ENCODE measurements at places on chromosomes 2 and 18.

- no peak for DNase-seq
Measured at GRCh38 chr2:73987109-73987947, 2.6 kb downstream of the TET3 start.

DNA sequence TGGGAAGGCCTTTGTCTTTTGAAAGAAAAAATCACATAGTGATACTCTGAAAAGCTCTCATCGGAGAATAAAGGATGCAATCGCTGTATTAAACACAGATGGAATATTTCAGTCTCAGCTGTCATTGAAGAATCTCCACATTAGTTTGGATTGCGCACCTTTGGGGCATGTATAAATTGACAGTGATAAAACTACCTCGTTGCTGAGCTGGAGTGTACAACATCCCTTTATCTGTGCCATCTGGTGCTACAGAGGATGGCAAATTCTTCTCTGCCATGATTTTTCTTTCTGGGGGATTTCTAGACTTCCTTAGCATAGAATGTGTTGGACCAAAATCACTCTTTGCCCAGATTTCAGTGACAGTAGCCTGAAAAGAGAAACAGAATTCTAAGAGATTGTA lies 185.3 kb downstream of the PARD3B start:
- no peak for DNase-seq

DNA sequence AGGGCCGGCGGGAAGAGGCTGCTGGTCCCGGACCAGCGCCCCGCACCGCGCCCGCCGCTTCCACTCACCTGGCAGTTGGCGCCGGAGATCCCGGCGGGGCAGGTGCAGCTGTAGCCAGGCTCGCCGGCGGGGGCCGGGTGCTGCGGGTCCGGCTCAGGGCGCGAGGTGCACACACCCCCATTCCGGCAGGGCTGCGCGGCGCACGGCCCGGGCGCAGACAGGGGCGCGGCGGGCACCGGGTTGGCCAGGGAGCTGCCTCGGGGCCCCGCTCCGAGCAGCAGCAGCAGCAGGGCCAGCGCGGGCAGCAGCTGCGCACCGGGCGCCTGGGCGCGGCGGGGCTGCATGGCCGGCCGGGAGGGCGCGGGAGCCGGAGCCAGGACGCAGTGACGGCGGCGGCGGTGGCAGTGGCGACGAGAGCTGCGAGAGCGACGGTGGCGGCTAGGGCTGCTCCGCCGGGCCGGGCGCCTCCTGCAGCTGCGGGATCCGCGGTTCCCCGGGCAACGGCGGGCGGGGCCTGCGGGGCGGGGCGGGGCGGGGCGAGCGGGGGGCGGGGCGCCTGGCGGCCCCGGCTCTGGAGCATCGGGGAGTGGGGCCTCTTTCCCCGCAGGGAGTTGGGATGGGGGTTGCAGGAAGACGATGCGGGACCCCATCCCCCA lies at the start of gene DNER:
TSS of gene DNER (minus strand) at position 476 of the 656 bp plus-strand sequence. CDS start at position 344, 132 bp downstream.
- DNase-seq: no peak

- DNase-seq: no peak
Measured at GRCh38 chr18:60502591-60502990, 130.0 kb upstream of the MC4R start.

DNA sequence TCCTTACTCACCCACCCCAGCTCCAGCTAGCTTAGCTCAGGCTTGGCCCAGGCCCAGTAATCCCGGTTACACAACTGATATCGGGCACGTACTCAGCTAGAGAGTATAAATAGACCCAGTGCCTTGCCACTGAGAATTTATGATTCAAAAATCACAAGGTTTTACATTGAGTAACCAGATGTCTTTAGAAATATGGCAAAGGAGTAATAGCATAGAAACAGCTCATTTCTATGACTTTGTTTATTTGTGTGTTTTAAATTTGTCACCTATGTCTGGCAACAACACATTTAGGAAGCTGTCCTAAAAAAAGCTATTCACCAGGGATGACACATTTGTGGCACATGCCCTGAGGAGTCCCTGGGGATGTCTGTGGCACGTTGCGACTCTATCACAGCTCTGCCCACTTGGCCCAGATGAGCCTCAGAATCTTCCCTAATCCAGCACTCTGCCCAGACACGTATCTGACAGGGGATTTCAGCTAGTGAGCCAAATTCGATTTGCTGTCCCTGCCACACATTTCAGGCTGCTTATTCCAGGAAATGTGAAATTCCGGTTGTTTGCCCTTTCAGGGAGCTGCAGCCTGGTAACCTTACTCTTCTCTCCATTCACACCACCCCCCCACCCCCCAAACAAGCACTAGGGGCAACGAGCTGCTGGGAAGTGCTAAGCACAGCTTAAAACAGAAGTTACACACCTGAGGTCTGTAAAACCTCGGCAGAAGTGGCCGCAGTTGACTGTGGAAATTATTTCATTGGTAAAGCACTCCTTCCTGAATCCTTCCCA lies 85.4 kb upstream of the ZCCHC2 start:
- peak; percentile 90 for DNase-seq

GRCh38 chr2:18304849-18305248 lies 255.6 kb downstream of the RDH14 start:
- no peak for DNase-seq

- DNase-seq: no peak
Measured at GRCh38 chr2:175461839-175462238, 280.3 kb upstream of the ATP5MC3 start.

DNA sequence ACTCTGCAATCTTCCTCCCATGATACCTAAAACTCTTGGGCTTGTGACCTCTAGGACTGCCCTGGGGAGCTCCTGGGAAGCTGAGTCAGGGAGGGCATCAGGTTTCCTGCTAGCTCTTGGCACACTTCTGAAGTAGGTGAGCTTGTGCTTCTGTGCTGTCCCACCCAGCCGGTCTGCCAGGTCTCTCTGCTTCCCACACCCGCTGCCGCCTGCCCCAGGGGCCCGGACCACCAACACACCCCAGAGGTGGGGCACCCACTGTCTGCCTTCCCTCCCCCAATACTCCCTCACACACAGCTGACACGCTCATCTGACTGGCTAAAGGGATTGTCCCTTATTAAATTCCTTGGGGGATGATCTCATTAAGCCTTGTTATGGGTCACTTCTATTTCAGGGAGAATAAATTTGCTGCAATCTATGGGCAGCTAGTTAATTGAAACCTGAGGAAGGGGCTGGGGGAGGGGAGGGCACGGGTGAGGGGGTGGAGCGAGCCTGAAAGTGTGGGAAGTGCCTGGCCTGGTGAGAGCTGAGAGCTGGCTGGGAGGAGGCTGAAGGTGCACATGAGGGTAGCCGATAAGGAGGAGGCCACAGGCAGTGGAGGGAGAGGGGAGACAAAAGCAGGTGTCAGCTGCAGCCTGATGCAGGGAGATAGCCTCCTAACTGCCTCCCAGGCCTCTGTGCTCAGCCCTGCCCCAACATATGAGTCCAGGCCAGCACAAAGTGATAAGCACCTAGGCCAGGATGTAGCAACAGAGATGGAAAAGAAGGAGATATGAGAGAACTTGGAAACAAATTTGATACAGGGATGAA lies 48.8 kb downstream of the HAUS1 start:
- DNase-seq: no peak

DNA sequence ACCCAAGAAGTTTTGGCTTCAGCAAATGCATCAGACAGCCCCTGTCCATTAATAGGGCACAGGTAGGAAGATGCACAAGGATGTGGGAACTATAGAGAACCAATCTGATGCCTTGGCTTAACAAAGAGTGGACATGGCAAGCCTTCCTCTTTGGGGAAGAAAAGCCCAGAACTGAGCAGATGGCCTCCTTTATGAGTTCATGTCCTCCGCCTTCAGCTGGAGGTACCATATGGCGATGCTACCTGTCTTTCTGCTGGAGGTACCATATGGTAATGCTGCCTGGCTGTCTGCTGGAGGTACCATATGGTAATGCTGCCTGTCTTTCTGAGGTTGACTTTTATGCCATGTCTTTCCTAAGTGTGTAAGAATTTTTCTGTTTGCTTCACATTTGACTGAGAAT lies 6.0 kb downstream of the RETREG2 start:
- no peak for DNase-seq

DNA sequence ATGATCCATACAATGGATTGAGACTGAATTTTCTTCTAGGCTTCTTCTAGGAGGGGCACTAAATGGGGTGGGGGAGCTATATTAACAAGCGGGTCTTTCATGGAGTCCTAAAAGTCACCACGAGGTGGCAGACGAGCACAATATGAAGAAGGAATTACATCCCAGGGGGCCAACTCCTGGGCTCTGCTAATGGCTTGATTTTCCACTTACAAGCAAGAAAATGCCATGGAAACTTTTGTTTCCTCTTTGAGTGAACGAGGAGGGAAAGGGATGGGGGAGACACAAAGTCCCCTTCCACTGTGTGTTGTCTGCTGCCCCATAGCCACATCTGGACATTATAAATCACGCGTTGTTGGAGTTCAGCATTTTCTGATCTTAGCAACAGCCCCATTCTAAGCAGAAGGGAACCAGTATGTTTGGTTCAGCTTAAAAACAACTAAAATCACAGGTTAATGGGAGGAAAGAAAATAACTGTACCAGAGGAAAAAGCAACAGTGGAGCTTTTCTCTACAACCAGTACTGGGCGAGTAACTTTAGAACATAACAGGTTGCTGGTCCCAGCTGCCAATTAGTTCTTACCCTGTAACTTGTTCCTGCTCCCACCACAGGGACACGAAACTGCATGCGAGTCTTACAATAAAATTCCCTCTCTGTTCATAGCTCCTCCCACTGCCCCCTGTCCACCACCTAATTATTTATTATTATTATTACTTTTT lies 285.0 kb upstream of the PARD3B start:
- DNase-seq: peak; percentile 43

DNA sequence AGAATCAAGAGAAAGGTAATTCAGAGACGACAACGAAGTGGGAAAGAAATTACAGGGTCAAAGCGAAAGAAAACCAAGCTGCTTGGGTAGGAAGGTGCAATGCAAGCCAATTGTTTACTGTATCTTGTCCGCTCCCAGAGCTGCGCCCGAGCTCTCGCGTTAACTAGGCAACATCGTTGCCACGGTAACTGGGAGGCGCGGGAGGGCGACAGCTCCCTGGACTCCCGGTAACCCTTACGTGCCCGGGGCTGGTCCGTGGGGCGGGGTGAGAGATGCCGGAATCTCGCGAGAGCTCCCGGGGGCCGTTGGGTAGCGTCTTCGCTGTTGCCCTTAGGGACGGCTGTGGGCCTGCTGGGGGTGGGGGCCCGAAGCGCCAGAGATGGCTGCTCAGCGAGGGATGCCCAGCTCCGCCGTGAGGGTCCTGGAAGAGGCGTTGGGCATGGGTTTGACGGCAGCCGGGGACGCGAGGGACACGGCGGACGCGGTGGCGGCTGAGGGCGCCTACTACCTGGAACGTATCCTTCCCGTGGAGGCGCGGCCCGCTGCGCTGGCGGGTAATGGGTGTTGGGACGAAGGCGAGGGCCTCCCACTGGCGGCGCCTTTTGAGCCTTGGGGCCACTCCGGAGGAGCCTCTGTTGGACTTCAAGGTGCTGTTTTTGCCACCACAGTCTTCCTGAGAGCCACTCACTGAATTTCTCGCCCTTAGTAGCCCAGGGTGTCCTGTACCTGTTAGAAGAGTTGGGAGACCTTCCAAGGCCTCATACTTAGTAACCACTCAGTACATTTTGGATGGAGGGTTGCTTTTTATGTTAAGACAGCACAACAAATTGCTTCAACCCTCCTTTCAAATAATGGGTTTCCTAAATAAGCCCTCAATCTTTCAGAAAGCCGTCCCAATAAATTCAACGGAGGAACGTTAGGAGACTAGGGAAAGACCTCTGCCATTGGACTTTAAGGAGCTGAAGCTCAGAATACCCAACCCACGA lies at the start of gene SPAG16:
TSS of gene SPAG16 (plus strand) at position 360 of the 986 bp plus-strand sequence.
- peak; percentile 88 for DNase-seq

- no peak for DNase-seq
Measured at GRCh38 chr2:191889931-191890330, 43.0 kb upstream of the CAVIN2 start.

GRCh38 chr2:134973241-134974138 lies 54.9 kb downstream of the CCNT2 start:
- DNase-seq: no peak

DNA sequence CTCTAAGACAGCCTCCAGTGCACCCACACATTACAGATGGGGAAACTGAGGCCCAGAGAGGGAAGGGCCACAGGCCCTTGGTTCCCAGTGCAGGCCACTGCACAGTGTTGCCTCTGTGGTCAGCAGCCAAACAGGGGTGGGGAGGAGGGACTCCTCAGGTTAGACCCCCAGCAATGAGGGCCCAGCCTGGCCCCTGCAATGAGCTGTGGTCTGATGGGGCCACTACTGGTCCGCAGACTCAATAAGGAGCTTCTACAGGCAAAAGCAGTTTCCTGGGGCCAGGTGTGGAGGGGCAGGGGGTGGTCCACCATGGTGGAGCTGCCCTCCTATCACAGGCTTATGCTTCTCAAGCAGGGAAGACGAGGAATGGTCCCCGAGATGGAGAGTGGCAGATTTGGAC lies 87.6 kb downstream of the HS1BP3 start:
- no peak for DNase-seq

DNA sequence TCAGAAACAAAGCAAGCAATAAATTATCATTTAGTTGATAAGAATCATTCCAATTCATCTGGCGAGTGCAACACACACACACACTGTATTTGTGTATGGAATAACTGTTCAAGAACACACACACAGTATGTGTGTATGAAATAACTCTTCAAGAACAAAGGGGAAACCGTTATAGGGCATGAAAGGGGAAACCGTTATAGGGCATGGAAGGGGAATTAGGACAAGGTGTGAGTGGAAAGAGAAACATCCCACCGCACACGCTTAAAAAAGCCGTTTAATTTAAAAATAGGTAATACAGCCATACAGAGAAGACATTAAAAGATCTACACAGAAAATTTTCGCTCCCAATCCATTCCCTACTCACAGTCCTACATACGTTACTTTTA lies 607 bp upstream of the TSN start:
- no peak for DNase-seq

DNA sequence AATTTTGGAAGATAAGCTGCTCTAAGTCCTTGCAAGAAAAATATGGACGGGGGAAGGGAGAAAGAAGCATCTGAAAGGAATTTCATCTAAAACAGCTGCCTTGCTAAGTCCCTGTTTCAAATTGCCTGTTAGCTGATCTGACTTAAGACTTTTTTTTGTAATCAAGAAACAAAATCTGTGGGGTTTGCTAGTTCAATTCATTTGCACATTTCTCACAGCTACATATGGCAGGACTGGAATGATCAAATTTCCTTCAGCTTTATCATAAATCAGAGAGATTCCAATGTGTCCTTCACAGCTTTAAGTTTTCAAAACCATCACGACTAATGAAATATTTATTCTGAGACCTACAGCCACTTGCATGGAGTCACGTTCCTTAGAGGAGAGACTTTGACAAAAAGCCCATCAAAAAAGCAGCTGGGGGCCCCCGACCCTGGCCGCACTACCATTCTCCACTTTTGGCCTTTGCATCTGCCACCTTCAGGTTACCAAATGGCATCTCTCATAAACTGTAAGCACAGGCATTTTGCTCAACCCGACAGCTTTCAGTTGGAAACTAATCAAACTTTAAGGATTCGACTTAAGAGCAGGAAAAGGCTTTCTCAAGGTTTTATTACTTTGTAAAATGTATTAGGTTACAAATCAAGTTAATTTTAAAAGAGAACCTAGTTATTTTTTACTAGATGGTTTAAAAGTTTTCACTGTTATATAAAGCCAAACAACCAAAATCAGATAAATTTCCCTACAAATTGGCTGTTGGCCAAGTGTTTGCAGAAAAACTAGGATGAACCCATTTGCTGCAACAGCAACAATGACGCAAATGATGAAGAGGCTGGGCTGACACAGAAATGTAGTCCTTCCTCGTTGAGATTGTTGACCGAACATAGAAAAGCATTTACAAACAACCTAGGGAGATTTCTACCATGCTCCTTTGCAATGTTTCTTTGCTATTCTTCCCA lies 100.4 kb upstream of the RND3 start:
- DNase-seq: no peak
